ENCODE measurements at places on chromosomes 16 and 17.

DNA sequence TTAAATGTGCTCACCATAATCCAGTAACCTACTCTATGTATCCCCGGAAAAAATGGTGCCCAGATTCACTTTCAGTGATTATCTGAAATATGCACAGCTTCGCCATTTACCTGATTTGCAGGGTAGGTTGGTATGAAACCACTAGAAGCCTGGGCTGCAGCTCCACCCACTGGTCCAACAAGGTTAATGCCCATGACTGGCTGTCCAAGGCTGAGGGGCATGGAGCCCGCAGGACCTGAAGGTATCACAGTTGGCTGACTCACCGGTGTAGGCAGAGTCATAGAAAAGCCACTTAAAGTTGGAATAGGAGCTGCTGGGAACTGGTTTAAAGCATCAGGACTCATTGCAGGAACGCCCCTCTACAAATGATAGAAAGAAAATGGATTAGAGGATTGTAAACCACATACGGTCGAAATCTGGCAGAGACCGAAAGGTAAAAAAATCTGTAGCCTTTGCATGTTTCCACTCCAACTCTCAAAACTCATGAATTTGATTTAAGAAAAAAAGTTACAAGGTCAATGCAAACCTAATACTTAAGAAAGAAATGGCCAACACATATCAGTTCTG is 38.6 kb downstream of the SYNRG start:
- DNase-seq = no peak

GRCh38 chr17:49382556-49382955 is 20.5 kb upstream of the ZNF652 start:
- DNase-seq = no peak

- peak; percentile 7 for DNase-seq
Observed at GRCh38 chr16:68166264-68166663, 69.7 kb downstream of the ESRP2 start.

GRCh38 chr16:1787322-1788094 is 4.7 kb downstream of the NUBP2 start:
- DNase-seq = no peak

- no peak for DNase-seq
Observed at GRCh38 chr17:65053354-65053881, 3.1 kb downstream of the GNA13 start.

GRCh38 chr17:79255926-79256585 is 181.4 kb downstream of the ENGASE start:
- no peak for DNase-seq

DNA sequence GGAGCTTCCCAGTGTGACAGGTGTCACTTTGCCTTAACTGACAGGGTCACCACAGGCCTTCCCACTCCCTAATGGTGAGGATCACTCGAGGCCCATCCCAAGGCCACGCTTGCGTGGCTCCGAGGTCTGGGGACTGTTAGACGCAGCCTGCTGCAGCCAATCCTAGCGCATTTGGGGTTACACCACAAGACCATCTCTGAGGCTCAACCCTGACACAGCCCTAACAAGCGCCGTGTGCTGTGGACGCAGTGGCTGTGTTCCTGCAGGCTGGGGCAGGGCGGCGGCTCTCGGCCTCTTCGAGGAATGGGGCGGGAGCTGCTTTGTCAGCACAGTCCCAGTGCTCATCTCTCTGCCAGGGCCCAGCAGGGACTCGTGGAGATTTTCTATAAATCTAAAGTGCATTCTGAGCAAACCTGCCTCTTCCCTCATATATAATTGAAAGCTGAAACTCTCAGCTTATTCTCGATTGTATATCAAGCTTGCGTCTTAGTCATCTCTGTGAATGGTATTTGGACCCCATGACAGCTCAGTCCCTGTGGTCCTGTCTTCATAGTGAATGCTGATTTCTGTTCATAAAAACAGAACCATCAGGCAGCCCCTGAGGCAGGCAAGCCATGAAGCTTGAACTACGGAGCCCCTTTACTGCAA is 65.8 kb upstream of the CHMP6 start:
- DNase-seq = no peak

DNA sequence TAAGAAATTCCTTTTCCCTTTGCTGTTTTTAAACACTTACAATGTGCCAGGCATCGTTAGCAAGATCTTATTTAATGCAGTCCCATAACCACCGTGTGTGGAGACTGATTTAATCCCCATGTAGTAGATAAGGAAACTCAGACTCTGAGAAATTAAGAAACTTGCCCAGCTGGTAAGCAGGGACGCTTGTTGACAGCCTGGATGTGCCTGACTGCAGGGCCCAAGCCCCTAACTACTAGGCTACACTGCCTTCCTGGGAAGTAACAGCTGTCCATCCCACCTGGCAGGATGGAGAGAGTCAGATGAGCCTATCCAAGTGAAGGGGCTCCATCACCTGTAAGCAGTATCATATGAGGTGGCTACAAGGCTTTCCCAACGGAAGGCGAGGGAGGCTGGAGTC is 23.1 kb downstream of the CDK5RAP3 start:
- DNase-seq = no peak

GRCh38 chr16:12201216-12201615 is 224.7 kb downstream of the SNX29 start:
- no peak for DNase-seq

DNA sequence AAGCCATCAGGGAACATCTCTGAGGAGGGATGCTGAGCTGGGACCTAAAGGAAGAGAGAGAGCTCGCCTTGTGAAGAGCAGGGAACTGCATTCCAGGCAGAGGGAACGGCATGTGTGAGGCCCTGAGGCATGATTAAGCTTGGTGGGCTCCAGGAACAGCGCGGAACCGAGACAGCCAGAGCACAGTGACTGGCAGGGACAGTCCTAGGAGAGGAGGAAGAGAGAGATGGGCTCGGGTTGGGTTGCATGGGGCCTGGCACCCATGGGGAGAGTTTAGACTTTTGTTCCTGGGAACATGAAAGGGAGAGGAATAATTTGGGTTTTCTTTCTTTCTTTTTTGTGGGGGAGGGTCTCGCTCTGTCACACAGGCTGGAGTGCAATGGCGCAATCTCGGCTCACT is 39.2 kb upstream of the CPNE2 start:
- no peak for DNase-seq

- DNase-seq = no peak
Observed at GRCh38 chr16:10609402-10609774, 29.0 kb upstream of the EMP2 start.

GRCh38 chr16:10847176-10847575 is 28.6 kb upstream of the TVP23A start:
- DNase-seq = peak; percentile 93

GRCh38 chr16:67120025-67120424 is 10.3 kb downstream of the PHAF1 start:
- DNase-seq = no peak

GRCh38 chr16:1781758-1782407 is 488 bp downstream of the SPSB3 start:
- peak; percentile 56 for DNase-seq
